ENCODE measurements at places on chromosomes 11 and 22.

- DNase-seq: no peak
Observed at GRCh38 chr22:29701155-29701999, 18.4 kb upstream of the CABP7 start.

- no peak for DNase-seq
Observed at GRCh38 chr22:22237521-22237920, 7.1 kb upstream of the VPREB1 start.

DNA sequence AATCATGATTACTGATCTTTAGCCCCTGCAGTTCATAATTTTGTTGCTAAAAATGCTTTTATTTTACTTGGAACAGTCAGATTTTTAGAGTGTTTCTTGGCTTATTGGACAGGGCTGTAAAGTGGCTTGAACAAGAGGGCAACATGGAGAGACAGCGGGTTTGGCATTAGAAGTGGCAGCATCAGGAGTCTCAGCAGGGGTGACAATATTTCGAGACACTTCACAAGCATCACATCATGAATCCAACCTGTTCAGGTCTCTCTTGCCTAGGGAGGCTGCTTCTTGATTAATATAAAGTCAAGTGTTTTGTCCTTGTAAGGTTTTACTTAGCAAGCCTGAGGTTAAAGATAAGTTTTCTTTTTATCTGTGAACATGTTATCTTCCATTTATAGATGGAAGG, 2249.5 kb downstream of the LRRC4C start:
- no peak for DNase-seq

- no peak for DNase-seq
Observed at GRCh38 chr11:27473017-27473406, 422 bp upstream of the LGR4 start.

- DNase-seq: no peak
Observed at GRCh38 chr11:530960-531831, 4.2 kb downstream of the HRAS start.

GRCh38 chr11:86688398-86689179, 16.2 kb upstream of the ME3 start:
- DNase-seq: no peak

GRCh38 chr11:43693069-43693468, 12.5 kb downstream of the HSD17B12 start:
- DNase-seq: no peak

- no peak for DNase-seq
Observed at GRCh38 chr22:42294034-42294985, 23.9 kb upstream of the TCF20 start.

- no peak for DNase-seq
Observed at GRCh38 chr11:68763181-68763721, 11.9 kb upstream of the TESMIN start.

GRCh38 chr22:24335496-24335895, 64.9 kb downstream of the SPECC1L start:
- no peak for DNase-seq

- no peak for DNase-seq
Observed at GRCh38 chr11:32440916-32441315, 5.6 kb upstream of the WT1 start.

DNA sequence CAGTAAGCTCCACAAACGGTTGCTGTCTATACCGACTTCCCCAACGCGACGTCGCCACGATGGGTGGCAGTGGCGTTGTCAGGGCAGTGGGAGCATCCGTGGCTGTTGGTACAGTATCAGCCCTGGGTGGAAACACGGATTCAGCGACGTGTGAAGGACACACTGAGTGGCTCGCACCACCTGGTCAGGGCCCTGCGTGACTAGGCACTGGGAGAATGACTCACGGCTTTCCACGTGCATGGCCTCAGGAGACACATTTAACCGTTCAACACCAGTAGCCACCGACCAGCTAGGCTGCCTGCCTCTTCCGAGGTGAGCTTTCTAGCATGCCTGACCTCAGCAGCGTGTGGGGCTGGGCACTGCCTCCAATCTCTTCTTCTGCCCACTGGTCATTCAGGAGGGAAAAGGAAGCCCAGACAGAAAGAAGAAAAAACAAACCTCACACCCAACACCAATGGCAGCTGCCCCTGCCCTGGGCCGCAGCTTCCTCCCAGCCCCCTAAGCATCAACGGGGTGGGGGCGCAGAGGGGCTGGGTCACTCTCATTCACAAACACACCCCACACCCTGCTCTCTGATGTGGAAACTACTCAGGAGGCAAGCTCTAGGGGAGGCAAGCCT, 59.0 kb downstream of the MYH9 start:
- no peak for DNase-seq

DNA sequence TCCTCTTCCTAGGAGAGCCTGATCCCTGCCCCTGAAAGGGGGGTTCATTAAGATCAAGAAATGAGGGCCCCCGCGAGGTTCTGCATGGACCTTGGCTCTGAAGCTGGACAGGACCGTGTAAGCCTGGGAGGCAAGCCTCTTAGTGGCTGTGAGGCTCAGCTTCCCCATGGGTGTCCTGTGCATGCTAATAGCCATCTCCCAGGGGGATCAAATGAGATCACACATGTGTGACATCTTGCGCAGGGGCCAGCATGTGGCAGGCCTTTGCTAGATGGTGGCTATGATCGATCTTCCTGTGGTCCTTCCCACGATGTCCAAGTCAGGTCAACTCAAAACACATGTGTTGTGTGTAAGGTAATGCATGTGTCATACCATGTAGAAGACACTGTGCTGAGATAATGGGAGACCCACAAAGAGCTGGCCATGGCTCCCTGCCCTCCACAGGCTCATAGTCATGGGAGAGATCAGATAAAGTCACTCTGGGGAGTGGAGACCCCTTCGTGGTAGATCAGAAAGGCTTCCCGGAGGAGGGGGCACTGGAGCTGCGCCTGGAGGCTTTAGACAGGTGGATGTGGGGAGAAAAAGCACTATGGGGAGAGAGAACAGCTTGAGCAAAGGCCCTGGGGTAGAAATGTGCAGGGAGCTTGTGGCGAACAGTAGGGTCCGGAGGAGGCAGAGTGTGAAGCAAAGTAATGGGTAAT, 3.7 kb downstream of the RAC2 start:
- no peak for DNase-seq

- DNase-seq: no peak
Observed at GRCh38 chr11:82007521-82007920, 726.1 kb downstream of the FAM181B start.

DNA sequence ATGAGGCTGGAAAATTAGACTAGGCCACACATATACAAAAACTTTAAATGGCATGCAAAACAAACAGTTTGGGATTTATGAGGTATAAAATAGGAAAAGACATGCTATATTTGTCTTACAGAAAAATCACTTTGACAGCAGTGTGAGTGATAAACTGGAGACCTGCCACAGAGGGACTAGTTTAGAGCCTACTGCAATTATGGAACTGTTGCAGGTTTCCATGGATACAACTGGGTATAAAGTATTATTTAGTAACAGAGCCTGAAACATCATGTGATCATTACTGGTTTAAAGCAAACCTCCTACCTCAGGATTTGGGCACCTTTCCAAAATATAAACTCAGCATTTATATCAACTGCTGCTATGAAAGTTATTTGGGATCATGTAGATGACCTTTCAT, 1032.5 kb downstream of the DLG2 start:
- DNase-seq: no peak

GRCh38 chr22:24497841-24498258, 2.7 kb downstream of the UPB1 start:
- DNase-seq: no peak

- DNase-seq: no peak
Observed at GRCh38 chr11:114847306-114847975, 169.1 kb downstream of the NXPE2 start.

DNA sequence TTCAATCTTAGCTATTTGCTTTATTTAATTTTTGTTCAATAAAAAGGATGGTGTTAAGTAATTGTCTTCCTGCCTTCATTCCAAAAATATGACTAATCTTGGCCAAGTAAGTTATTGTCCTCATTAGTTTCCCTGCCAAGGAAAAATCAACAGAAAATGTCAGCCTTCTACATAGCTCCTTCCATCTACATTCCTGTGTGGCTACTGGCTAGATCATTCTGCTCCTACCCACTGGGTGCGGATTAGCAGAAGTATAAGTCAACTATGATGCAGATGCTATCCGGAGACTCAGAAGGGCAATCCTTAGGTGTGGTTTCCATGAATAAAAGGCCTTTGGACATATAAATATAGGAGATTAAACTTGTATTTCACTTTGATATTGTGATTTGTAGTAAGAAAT, 154.4 kb downstream of the SBF2 start:
- no peak for DNase-seq

DNA sequence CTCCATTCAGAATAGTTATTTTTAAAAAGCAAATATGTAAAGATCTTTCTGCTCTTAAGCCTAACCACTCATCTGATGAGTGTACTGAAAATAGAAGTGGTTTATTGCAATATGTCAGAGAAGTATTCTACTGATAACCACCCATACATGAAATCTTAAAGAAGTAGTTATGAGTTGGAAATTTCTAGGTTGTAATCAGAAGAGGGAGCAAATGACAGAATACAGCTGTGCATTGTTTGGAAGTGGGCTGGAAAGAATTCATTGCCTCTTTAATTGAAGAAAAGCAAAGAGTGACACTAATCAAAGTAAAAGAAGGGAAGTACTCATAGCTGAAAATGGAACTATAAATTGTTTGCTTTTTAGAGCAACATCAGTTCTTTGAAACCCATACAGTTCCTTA, 39.4 kb downstream of the FDX1 start:
- DNase-seq: no peak

DNA sequence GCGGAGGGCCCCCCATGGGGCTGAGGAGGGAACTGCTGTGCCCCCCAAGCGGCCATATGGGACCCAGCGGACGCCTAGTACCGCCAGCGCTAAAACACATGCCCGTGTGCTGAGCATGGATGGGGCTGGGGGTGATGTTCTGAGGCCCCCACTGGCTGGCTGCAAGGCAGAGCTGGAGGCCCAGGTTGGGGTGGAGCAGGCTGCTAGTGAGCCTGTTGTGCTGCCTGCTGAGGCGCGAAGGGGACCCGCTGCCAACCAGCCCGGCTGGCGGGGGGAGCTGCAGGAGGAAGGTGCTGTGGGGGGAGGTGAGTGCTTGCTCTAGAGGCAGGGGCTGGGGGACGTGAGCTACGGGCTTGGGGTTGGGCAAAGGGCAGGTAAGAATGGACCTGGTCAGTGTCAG, 3.2 kb downstream of the PCNX3 start:
- DNase-seq: no peak

DNA sequence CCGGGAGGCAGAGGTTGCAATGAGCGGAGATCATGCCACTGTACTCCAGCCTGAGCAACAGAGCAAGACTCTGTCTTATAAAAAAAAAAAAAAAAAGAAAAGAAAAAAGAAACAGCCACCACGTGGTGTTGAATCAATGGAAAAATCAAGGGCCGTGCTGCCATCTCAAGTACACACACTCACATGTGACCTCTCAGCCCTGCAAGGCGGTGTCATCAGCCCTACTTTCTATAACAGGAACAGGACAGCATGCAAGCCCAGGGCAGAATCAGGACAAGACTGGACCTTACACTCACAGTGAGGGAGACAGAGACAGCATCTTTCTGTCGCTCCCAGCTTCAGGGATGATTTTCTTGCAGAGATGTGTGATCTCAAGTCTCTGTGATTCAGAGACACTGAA, 179.6 kb downstream of the MPPED1 start:
- DNase-seq: no peak

- no peak for DNase-seq
Observed at GRCh38 chr22:36885474-36885873, 24.7 kb downstream of the NCF4 start.

DNA sequence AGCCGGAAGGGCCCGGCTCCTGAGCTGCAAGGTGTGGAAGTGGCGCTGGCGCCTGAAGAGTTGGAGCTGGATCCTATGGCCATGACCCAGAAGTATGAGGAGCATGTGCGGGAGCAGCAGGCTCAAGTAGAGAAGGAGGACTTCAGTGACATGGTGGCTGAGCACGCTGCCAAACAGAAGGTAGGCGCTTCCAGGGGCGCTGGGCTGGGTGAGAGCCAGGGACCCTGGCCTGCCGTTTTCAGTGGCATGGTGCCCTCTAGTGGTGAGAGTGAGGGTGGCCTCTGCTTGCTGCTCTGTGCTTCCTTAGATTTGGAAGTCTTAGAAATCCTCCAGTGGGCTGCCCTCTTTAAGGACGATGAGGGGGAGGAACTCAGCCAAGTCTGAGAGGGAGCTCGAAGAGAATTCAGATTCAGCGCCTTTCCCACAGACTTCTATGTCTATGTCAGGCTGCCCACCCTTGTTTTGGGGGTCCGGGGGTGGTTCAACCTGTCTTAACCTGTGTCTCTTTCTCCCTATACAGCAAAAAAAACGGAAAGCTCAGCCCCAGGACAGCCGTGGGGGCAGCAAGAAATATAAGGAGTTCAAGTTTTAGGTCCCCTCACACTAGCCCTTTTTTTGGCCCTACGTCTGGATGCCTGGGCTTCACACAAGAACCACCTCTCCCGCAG, 1.8 kb upstream of the PACS1 start:
- no peak for DNase-seq

DNA sequence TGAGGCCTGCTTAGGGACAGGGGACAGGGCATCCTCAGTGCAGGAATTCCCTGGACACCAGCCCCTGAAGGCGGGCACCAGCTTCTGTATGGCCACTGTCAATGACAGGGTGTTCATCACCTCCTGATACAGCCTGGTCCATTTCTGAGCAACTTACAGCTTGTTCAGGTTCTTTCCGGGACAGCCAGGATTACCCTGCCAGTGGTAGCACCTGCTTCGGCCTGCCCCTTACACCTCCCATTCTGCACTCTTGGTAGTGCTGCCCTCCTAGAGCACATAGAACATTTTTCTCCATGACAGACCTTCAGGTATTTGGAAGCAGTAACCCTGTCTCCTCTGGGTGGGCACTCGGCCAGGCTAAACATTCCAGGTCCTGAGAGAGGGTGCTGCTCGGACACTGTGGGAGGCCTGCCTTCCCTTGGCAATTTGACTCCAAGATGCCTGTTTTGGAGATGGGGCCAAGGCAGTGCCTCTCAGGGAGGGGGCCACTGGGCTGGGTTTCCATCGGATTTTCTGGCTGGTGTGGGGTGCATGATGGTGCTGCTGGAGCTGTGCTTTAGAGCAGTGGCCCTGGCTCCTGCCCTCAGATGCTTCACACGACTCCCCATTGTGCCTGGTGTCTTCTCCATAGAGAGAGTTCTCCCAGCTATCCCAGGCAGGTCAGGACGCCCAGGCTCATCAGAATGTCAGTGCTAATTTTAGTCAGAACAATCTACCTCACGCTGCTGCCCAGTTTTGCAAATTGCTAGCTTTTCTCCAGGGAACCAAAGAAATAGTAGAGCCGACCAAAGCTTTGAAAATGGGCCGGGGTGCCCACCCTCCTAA, 1.2 kb downstream of the GAL3ST3 start:
- no peak for DNase-seq

DNA sequence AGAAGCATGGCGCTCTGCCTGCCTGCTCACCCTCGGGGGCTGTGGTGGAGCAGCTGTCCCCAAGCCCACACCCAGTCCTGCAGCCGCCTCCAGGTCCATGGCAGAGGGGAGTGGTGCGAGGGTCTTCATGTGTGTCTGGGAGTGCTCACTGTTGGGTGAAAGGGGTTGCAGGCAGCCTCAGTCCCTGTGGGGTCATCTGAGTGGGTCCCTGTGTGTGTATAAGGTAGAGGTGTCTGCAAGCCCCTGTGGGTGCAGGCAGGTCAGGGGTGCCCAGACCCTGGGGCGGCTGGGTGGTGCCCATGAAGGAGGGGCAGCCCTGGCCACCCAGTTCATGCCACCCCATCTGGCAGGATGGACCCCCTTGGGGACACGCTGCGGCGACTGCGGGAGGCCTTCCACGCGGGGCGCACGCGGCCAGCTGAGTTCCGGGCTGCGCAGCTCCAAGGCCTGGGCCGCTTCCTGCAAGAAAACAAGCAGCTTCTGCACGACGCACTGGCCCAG, 4.9 kb downstream of the ALDH3B1 start:
- no peak for DNase-seq

- no peak for DNase-seq
Observed at GRCh38 chr11:44628730-44629700, 63.6 kb downstream of the CD82 start.

GRCh38 chr11:12785901-12786300, 111.7 kb downstream of the TEAD1 start:
- no peak for DNase-seq
